ENCODE measurements at places on chromosomes 6 and 20.

DNA sequence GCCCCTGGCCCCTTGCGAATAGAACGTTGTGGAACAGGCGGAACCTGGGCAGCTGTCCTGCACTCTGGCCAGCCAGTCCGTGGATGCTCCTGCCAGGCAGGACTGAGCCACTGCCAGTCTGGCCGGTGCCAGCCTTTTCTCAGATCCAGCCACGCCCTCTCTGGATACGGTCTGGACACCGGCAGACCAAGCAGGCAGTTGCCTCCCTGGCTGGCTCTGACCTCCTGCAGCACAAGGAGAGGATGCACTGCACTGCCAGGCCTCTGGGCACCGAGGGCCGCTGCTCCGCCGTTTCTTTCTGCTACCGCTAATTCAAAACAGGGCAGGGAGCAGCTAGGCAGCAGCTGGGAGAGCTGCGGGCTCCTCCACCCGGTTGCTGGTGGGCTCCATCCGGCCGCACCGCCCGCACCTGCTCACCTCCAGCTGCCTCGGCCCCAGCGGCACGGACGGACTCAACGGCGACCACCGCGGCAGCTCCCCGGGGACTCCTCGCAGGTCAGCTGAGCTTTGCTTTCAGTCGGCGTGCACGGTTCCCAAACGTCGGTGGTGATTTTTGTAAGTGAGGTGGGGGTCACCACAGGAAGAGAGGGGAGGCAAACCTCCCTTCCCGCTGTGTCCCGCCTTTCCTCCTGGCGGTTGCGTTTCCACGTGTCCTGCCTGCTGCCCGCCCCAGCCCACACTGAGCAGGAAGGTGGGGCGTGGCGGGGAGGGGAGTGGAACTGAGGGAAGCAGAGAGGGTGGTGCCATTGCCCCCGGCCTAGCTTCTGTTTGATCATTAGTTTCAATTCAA is 30.3 kb upstream of the AFDN start:
- DNase-seq, result peak; percentile 67

DNA sequence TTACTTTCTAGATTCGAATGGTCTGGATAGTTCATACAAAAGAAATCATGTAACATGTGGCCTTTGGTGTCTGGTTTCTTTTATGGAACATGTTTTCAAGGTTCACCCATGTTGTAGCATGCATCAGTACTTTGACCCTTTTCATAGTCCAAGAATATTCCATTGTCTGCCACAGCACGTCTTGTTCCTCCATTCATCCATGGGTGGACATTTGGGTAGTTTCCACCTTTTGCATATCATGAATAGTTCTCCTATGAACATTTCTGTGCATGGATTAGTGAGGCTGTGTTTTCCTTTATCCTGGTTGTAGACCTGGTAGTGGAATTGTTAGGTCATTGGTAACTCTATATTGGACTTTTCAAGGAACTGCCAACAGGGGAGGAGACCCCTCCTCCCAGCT is 31.7 kb downstream of the GSTA3 start:
- DNase-seq, result no peak

DNA sequence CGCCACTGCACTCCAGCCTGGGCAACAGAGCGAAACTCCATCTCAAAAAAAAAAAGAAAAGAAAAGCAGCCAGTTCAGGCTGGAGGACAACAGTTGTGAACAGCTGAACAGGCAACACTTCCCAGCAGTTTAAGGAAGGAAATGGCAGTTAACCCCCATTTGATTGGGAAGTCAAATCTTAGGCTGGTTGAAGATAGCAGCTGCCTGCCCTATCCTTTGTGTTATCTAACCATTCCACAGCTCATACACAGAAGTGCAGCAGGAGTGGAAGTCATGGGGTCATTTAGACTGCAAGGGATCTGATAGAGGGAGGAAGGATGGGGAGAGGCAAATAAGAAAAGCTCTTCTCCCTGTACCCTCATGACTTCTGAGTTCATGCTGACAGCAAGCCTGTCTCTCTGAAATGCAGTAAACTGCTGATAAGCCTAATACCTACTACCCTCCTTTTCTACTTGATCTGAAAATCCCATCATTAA is 35.3 kb downstream of the KCTD20 start:
- DNase-seq, result no peak

DNA sequence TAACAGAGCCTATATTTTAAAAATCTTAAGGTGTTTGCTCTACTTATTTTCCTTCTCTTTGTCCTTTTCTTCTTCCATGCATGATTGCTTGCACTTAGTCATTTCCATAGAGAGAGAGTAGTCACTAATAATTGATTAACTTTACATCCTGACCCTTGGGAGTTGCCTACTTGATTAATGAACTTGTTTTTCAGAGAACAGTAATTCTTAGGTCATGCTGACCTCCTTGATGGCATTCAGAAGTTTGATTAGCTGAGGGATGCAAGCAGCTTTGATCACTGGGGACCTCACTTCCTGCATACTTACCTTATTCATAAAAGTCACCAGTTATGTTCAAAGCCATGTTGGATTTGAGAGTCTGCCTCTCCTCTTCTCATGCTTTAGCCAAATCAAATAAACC is 715.6 kb upstream of the ID4 start:
- no peak for DNase-seq

- DNase-seq, result no peak
Measured at GRCh38 chr20:4342609-4343008, 327.3 kb upstream of the RNF24 start.

Measured in body of pancreas (tissue), 4 donors.